Activated CD8-positive, alpha-beta memory T cell treated with anti-CD3 and anti-CD28 coated beads for 24 hours (primary cell): ENCODE measurements at places on chromosomes 4 and X.

- no peak for DNase-seq
Measured at GRCh38 chr4:99624141-99624719, 33.4 kb downstream of the C4orf54 start.

DNA sequence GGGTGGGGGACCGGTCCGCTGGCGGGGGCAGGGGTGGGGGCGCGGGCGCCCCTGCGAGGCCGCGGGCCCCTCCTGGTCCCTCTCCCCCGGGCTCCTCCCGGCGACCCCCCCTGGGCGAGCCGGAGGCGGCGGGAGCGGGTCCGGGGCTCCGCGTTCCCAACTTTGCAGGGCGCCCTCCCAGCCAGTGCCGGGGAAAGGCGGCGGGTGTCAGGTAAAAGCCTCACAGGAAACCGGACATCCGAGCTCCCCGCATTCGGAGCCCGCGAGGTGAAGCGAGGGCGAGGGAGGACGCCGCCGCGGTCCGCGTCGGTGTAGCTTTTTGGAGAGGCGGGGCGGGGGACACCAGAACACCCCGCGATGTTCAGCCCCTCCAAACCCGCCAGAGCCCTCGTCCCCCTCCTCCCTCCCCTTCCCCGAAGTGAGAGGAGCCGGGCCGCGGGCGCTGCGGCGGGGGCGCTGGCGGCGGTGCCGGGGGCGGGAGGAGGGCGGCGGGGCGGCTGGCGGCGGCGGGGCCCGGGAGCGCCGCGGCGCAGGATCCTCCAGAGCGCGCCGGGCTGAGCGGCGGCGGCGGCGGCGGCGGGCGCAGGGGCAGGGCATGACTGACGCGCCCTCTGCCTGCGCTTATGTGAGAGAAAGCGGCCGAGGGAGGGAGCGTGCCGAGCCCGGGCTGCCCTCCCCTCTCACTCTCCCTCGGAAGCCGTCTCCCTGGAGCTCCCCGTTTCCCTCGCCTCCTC is at the start of gene VEGFC:
TSS of gene VEGFC (minus strand) at position 597 of the 734 bp plus-strand sequence. CDS start 611 bp downstream, outside the sequence.
- DNase-seq, result peak; percentile 53

DNA sequence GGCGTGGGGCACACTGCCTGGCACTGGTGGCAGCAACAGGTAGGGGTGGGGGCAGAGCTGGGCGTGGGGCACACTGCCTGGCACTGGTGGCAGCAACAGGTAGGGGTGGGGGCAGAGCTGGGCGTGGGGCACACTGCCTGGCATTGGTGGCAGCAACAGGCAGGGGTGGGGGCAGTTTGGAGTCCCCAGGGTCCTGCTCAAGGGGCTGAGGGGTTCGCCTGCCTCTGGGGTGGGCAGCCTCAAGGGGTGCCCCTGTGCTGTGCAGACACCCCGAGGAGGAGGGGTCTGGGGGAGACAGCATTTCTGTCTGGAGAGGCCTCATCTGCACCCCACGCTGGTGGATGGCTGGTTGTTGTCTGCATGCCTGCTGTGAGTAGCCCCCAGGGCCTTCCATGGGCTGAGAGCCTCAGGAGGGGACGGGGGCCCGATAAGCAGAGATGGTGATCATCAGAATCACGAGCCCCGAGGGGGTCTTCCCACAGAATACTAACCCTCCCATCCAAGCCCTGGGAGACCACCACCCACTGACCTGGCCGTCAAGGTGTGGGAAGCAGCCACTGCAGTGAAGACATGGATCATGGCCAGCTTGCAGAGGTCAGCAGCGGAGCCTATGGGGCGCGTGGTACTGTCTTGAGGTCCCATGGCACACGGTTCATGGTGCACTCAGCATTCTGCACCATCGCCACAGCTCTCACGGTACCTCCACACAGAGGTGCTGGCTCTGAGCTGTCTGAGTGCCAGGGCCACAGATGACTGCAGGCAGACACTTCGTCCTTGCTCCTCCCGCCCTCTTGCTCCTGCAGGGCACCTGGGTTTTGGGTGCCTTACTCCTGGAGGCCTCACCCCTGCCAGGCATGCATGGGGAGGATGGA is 21.5 kb downstream of the NAT8L start:
- DNase-seq, result peak; percentile 40

DNA sequence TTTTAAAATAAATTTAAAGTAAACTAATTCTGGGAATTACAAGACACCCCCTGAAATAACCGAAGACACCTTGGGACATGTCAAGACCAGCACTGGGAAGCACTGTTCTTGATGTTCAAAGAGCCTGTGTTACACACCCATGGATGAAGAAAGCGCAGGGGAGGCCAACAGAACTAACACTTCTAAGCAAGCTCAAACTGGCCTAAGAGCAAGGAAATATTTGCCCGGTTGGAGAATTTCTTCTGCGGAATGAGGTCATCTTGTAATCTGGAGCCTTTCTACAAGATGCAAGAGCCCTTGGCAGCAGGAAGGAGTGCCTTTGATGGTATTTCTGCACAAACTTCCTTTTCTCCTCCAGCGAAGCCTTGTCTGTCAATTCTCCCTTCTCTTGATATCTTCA is 9.3 kb upstream of the EFHC2 start:
- DNase-seq, result no peak

GRCh38 chr4:159018062-159018629 is 84.7 kb upstream of the RAPGEF2 start:
- no peak for DNase-seq

DNA sequence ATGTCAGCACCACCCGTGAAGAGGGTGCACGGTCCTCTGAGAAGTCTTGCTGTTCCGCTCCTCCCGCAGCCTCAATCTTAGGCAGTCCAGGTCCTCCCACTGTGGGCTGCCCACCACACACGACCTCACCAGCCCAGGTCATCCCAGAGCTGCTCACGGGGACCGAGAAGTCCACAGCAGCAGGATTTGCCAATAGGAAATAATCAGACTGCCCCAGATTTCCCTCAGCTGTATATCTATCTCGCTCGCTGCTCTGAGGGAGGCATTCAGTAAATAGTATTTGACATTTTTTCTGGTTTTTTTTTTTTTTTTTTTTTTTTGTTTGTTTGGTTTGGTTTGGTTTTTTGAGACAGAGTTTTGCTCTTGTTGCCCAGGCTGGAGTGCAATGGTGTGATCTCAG is 83.8 kb downstream of the STOX2 start:
- DNase-seq, result no peak

GRCh38 chr4:185351691-185352090 is 44.0 kb downstream of the LRP2BP start:
- DNase-seq, result no peak

DNA sequence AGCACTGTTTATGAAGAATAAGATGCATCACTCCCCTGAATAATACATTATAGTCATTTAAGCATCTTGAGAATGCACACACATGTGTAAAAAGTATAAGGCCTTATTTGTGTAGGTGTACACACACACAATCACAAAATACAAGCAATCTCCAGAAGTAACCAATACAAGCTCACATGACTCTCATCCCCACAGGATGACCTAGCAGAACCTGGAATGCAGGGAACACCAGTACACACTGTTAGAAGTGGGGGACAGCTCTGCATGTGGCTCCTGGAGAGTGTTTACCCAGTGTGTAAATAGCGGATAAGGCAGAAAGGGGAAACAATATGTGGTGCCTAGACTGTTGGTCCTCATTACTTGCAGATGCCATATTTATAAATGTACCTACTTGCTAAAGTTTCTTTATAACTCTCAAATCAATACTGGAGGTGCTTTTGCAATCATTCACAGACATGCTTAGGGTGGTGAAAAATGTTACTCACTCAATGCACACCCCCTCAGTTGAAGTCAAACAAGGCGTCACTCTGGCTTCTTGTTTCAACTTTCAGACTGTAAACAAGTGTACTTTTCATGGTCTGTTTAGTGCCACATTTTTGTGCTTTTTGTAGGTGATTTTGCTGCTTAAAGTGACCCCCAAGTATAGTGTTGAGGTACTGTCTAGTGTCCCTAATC is 73.1 kb downstream of the MAGEB17 start:
- DNase-seq, result no peak

DNA sequence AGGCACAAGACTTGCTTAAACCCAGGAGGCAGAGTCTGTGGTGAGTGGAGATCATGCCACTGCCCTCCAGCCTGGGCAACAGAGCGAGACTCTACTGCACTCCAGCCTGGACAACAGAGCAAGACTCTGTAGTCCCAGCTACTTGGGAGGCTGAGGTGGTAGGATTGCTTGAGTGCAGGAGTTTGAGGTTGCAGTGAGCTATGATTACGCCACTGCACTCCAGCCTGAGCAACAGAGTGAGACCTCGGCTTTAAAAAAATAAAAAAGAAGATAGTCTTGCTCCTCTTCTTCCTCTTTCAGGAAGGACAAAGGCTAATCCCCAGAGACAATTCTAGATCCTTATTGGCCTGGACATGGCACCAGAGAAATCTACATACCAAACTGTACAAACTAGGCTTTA is 5.7 kb upstream of the PPEF2 start:
- no peak for DNase-seq

GRCh38 chr4:108453366-108453765 is 167.0 kb upstream of the RPL34 start:
- no peak for DNase-seq

DNA sequence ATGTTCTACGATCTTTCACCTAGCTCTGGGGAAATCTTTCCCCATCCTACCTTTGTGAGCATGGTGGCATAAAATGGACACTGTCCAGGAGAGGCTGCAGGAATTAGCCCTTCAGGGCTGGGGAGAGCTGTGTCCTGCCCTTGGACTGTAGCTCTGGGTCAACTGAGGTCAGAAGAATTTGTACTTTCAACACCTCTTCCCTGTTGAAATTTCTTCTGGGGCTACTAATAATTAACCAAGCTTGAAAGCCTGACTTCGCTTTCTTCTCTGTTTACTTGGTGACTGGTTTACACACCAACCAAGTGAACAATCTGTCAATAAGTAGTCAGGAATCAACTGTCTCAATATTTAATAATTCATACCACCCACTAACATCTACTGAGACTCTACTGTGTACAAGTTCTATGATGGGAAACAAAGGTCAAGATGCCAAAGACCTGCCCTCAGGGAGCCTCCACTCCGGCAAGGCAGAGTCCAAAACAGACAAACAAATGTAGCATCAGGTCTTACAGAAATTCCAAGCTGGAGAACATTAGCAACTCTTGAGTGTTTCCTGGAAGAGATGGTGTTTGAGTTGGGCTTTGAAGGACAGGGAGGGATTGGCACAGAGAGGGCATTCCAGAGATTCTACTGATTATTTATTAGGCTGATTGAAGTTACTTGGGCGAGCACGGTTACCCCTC is 113.1 kb downstream of the ENPP6 start:
- no peak for DNase-seq

- no peak for DNase-seq
Measured at GRCh38 chr4:177717407-177717806, 275.2 kb upstream of the AGA start.

- no peak for DNase-seq
Measured at GRCh38 chr4:168633064-168633463, 136.2 kb downstream of the PALLD start.
